GM13976 (cell line): ENCODE measurements at places on chromosomes 1 and 21.

GRCh38 chr1:232932486-232933425, 17.7 kb upstream of the NTPCR start:
- DNase-seq = no peak

DNA sequence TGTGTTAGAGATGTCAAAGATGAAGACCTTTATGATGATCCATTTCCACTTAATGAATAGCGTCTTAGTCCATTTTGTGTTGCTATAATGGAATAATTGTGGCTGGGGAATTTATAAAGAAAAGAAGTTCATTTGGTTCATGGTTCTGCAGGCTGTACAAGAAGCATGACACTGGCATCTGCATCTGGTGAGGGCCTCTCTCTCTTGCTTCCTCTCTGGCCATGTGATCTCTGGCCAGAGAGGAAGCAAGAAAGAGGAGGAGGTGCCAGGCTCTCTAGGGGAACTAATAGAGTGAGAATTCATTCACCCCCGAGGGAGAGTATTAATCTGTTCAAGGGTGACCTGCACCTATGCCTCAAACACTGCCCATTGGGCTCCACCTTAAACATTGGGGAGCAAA, 242.8 kb downstream of the DISC1 start:
- DNase-seq = no peak

GRCh38 chr1:102901996-102902395, 206.3 kb downstream of the COL11A1 start:
- no peak for DNase-seq

- DNase-seq = peak; percentile 19
Measured at GRCh38 chr21:45736690-45737484, 93.4 kb downstream of the PCBP3 start.

DNA sequence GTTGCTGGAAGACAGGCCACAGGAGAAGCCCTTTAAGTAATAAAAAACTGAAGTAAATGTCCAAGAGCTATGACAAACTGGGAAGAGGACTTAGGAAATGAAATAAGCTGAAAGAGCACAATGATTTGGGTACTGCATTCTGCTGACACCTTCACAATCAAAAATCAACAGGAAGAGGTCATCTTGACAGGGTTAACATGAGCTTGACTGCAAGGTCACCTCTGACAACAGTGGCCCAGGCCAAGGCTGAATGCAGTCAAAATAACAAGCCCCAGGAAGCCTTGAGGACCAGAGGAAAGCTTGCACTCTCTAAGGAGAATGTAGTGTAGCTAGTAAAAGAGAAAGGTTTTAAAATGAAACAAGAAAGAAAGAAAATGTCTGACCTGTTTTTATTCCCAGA, 179.3 kb downstream of the SEC16B start:
- no peak for DNase-seq

- no peak for DNase-seq
Measured at GRCh38 chr1:3869751-3870301, 12.6 kb downstream of the DFFB start.

DNA sequence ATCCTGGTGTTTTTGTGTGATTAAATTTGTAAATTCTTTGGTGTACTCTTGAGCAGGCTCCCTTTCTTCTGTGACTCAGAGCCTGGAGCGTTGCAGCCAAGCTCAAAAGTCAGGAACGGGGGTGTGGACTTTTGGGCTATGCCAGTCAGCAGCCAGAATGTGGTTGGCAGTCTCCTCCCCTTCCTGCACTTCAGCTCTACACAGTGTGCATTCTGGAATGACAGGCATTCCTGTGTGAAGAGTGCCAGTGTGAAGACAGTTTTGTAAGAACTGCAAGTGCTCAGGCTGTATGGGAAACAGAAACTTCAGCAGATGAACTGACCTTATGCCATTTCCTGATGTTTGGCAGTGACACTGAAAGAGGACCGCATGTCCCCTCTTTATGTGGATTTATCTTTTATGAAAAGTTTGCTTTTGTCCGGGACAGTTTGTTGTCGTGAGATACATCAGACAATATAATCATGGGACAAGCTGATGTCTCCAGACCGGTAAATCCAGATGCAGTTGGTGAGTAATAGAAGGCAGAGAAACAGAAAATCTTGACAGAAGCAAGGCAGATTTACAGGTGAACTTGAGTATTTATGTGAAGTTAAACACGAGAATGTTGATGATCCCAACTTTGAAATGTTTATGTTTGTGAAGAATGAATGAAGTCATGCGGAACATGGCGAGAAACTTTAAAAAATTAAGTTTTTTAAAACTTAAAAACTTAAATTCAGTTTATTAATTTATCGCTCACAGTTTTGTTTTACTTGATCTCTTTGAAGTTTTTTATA, 67.7 kb upstream of the RCC1 start:
- DNase-seq = no peak

- no peak for DNase-seq
Measured at GRCh38 chr21:34280389-34280795, 83.4 kb upstream of the KCNE2 start.
